Activated CD8-positive, alpha-beta memory T cell treated with anti-CD3 and anti-CD28 coated beads for 4 hours (primary cell): ENCODE measurements at places on chromosomes 6 and 20.

GRCh38 chr20:15220778-15221565 lies 883.6 kb upstream of the FLRT3 start:
- DNase-seq = no peak

GRCh38 chr6:154170106-154170505 lies 131.1 kb downstream of the OPRM1 start:
- DNase-seq = no peak

- no peak for DNase-seq
These were observed 15.6 kb upstream of the NELFCD start for GRCh38 chr20:58965270-58966064.

GRCh38 chr6:146855889-146856288 lies 257.1 kb downstream of the ADGB start:
- DNase-seq = no peak

DNA sequence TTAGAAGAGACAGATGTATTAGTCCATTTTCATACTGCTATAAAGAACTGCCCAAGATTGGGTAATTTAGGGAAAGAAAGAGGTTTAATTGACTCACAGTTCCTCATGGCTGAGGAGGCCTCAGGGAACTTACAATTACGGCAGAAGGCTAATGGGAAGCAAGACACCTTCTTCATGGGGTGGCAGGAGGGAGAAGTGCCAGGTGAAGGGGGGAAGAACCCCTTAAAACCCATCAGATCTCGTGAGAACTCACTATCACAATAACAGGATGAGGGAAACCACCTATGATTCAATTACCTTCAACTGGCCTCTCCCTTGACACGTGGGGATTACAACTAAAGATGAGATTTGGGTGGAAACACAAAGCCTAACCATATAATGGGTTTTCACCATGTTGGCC lies 28.9 kb upstream of the PNRC1 start:
- no peak for DNase-seq

DNA sequence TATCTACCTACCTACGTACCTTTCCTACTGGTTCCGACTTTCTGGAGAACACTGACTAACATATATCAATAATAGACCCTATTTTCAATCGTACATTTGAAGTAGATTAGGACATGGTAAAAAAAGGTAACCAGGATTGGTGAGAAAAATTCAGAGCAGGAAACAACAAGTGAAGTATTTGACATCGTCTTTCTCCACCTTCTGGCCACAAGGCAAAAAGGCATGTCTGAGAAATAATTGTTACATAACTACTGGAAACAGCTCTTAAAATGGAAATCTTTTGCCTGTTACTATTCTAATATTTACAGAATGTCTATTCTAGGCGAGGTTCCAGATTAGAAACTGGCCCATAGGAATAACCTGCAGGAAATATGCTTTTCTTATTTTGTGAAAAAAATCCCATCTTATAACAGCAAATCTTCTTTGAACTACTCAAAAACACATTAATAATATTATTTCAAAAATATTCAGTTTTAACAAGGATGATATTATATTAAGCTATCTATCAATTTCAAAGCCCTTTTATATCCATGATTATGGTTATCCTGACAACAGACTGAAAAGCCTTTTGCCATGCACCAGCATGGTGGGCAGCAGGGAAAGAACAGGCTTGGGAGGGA lies 80.8 kb downstream of the RCAN2 start:
- no peak for DNase-seq

DNA sequence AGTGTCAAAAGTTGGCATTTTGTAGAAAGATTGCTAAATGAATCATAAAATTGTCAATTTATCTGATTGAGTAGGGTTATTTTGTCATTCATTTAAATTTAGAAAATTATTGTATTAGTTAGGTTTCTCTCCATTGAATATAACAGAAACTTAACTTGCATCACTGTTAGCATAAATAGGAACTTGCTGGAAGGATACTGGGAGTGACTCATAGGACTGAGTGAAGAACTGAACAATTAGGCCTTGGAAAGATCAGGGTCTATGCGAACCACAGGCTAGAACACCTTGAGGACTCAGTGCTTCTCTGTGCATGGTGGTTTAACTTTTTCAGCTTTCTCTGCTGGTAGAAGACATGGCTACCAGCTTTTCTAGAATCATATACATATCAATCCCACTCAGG lies 67.7 kb upstream of the IFNGR1 start:
- no peak for DNase-seq

DNA sequence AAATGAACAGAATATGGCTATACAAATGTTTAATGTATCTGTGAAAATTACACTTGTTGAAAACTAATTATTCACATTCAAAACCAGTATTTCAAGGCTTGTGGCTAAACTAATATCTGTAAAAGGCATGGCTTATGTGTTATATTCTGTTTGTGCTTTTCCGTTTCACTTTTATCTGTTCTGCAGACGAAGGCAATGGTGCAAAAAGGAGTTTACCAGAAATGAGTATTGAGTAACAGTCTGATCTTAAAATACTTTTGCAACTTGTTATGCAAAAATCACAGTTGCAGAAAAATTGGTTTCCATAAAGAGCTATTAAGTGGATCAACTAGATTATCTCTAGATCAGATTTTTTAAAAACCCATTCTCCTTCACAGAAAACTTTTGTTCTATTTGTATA lies 9.4 kb upstream of the STX11 start:
- DNase-seq = no peak

- DNase-seq = no peak
These were observed 2.1 kb downstream of the RAET1E start for GRCh38 chr6:149895833-149896271.

DNA sequence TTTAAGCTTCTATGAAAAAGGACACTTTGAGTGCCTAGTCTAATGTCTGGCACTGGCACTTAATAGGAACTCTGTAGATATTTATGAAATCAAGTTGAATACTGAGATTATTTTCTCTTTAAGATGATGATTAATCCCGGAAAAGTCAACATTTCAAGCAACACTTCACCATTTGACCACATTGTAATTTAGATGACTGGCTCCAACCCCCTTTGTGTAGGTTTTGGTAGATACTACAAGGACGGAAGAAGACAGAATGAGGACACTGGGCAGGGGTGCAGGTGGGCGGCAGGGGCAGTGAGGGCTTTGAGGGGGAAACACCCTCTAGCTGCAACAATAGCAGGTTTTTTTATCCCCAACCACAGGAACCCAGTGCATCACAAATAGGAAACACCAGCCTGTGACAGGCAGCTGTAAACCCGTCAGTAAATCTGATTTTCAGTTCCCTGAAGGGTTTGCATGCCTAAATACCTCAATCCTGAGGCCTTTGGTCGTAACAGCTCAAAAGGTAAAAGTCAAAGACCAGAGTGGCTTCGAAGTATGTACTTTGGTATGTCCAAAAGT lies 4.6 kb downstream of the DTNBP1 start:
- no peak for DNase-seq

DNA sequence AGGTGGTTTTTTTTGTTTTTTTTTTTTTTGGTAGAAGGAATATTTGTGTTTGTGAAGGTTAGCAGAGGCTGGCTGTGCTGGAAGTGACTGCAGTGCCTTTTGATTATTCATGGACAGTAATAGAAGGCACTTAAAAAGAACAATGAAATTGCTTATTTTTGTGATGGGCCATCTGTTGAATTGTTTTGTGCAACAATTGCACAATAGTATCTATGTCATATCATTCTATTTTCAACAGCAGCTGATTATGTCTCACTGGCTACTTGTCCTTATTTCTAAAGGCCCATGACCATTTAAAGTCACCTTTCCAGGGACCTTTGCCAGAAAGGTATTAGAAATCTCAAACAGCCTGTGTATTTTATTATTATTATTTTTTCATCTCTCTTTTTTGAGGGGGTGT lies 70.6 kb downstream of the AFG1L start:
- no peak for DNase-seq

DNA sequence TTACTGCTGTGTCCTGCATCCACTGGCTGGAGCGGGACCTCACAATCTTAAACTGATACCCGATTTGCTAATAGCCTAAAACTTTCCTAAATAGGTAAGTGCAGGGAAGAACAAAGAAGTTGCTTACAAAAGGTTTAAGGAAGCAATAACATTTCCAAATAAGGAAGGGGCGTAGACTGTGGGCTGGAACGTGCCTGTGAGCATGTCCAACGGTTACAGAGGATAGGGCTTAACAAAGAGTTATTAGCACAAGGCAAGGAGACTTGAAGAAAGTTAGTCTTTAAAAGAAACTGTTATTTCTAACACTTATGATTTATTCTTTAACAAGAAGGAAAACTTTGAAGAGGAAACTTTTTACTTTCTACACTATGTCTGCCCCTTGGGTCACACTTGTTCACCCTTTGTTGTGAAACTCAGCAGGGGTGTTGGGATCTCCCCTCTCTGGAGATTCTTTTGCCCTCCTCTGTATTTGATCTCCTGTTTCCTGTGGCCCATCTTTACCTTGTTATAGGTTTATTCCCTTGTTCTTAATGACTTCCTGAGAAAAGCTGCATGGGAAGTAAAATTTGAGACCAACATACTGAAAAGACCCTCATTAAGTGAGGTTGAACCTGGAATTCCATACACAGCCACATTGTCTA lies 28.7 kb downstream of the KAT14 start:
- no peak for DNase-seq

DNA sequence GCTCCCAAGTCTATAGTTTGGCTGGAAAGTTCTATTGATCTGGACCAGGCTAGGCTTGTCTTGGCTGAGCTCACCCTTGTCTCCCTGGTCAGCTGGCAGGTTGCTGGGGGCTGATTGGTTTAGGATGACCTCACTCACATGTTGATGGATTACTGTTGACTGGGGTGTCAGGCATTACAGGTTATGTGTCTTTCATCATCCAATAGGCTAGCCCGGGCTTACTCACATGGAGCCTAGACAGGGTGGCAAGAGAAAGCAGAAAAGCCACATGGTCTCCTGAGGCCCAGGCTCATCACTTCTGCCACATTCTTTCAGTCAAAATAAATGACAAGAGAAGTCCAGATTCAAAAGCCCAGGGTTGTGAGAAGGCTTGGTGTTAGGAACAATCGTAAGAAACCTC lies 103.5 kb downstream of the BFSP1 start:
- DNase-seq = no peak

- DNase-seq = no peak
These were observed 16.8 kb downstream of the IL17F start for GRCh38 chr6:52227495-52227894.

DNA sequence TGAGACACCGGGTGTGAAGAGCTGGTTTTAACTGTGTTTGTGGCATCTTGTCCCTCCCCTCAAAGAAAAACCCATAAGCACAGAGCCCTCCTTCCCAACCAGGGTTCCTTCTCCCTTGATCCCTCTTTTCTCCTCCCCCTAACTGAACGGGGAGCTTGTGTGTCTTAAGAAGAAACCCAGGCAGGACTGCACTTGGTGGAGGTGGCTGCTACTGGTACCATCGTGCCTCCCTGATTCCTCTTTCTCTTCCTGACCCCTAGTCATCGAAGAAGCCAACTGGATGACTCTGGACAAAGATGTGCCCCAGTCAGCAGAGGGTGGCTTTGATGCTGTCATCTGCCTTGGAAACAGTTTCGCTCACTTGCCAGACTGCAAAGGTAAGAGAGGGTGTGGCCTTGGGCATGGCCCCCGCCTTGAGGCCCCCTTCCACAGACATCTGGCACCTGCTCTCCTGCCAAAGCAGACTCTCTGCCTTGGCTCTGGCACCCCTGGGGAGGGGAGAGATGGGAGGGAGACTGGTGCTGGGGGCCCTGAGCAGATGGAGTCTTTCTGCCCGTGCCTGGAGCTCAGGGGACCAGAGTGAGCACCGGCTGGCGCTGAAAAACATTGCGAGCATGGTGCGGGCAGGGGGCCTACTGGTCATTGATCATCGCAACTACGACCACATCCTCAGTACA lies 2.1 kb downstream of the GNMT start:
- no peak for DNase-seq

GRCh38 chr6:28606424-28607391 lies 81.0 kb downstream of the GPX5 start:
- DNase-seq = no peak
